ENCODE measurements at places on chromosomes 4 and X.

- DNase-seq = no peak
Measured at GRCh38 chrX:82816562-82816961, 691.5 kb upstream of the POU3F4 start.

DNA sequence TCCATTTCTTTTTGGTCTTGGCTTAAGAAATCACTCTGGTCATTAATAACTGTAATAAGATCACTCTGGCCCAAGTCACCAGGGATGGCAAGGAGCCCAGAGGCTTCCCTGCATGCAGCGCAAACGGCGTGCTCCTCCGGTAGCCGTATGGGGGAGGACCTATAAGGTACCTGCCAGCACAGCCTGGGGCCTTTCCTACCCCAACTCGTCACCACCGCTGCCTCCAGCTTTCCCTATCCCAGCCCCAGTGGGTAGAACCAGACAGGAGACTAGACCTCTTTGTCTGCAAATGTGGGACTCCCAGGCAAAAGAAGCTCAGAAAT is 25.9 kb downstream of the HAND2 start:
- DNase-seq = no peak

DNA sequence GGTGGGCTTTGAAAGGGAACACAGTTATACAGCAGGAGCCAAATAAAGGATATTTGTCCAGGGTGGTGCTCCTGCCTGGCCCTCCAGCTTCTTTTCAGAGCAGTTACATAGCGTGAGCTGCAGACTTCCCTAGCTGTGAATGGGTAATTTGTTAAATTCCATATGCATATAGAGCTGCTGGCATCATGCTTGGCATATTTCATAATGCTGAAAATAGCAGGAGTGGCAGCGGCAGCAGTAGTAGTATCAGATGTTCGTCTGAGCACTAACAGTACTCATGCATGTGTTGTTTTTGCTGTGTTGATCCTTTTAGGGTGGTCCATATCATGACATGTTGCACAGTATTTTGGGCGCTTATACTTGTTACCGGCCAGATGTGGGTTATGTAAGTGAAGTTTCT is 33.6 kb upstream of the TADA2B start:
- DNase-seq = no peak

GRCh38 chr4:42348247-42348646 is 49.0 kb upstream of the SHISA3 start:
- DNase-seq = no peak

GRCh38 chr4:83074086-83074704 is 39.2 kb downstream of the COPS4 start:
- peak; percentile 26 for DNase-seq
